ENCODE measurements at places on chromosomes 7 and 10.

DNA sequence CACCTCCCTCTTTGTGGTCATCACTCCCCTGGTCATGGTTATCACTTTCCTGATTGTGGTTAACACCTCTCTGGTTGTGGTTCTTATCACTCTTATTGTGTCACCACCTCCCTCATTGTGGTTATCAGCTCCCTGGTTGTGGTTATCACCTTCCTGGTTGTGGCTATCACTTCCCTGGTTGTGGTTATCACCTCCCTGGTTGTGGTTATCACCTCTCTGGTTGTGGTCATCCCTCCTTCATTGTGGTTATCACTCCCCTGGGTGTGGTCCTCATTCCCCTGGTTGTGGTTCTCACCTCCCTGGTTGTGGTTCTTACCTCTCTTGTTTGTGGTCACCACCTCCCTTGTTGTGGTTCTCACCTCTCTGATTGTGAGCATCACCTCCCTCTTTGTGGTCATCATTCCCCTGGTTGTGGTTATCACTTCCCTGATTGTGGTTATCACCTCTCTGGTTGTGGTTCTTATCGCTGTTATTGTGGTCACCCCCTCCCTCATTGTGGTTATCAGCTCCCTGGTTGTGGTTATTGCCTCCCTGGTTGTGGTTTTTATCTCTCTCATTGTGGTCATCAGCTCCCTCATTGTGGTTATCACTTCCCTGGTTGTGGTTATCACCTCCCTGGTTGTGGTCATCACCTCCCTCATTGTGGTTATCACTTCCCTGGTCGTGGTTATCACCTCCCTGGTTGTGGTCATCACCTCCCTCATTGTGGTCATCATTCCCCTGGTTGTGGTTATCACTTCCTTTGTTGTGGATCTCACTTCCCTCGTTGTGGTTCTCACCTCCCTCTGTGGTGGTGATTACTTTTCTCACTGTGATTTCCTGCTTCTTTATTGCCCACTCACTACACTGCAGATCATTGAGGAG is 106.7 kb downstream of the GPR26 start:
- no peak for DNase-seq

DNA sequence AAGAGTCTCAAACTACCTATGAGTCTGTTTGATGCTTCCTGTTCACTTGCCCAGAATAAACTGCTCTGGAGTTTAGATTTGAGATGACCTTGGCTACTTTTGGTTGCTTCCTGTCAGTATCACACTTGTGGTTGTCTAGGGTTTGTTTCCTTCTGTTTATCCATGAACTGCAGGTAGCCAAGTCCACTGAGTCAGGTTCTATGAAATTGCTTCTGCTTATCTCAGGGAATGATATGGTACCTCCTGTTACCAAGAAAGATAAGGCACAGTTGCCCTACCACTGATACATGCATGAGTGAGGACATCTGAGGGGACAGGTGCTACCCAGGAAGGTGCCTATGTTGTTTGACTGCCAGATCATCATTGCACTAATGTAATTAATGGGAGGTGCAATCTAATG is 15.8 kb upstream of the EEPD1 start:
- DNase-seq, result no peak

DNA sequence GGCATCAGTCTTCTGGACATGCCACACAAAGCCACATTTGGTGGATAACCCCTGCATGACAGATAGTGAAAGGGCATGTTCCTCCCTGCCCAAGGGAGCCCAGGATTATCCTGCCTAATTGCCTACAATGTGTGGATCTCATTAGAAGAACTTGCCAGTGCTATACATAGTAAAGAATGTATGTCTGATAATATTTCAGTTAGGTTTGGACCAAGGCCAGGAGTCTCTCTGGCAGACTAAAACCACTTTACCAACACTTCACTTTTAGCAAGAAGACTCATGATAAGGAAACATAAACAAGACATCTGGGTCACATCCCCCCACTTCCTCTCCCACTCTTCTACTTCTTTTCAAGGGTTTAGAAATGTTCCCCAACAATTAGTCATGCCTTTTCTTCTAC is 196.7 kb downstream of the MTERF1 start:
- DNase-seq, result peak; percentile 10

- no peak for DNase-seq
Measured at GRCh38 chr10:10361301-10361885, 656.3 kb upstream of the CELF2 start.

DNA sequence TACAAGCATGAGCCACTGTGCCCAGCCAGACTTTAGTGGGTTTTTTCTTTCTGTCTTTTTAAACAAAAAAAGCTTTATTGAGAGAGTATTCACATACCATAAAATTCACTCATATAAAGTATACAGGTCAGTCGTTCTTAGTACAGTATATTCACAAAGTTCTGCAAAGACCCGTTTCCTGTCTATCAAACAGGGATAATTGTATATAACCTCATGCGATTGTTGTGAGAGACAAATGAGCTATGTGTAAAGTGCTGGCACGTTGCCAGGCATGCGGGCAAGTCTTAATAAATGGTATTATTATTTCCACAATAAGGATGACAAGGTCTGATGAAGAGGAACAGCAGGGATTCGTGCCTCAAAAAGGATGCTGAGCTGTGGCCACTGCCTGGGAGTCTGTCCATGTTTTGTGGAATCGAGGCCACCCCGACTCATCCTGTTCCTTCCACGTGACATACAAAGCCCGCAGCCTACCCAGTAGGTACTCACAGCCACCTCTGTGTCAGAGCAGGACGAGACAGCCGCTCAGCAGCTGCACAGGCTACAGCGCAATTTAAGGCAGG is 51.6 kb downstream of the SMKR1 start:
- DNase-seq, result no peak

- DNase-seq, result no peak
Measured at GRCh38 chr7:92496876-92497275, 19.1 kb upstream of the ERVW-1 start.

DNA sequence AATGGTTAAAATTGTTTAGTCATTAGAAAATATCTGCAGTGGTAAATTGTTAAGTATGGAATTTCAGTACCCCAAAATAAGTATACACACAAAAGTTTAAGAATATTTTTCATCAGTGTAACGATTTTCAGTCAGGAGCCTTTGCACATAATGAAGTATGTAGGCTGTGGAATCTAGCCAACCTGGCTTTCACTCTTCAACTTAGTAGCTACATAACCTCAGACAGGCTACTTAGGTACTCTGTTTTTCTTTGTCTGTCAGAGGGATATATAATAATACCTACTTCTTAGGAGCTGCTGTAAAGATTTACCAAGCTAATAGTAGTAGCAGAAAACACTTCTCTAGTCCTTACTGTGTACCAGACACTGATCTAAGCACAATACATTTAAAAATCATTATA is 137.5 kb downstream of the ZEB1 start:
- DNase-seq, result no peak

- DNase-seq, result no peak
Measured at GRCh38 chr10:60549686-60550085, 160.0 kb upstream of the ANK3 start.

DNA sequence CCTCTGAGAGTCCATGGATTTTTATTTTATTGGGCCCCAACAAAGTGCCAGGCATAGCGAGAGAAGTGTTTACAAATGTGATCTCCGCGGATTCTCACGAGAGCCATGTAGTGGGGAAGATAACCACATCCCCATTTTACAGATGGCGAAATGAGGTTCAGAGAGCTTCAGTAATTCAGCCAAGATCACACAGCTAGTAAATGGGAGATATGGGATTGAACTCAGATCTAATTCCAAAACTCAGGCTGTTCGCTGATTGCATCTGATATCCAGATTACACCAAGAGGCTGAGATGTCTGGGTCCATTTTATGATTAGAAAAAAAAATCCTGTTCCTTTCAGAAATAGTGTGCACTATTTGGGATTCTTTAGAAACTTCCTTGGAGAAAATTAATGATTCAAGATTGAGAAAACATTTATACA is 1.3 kb downstream of the FAS start:
- no peak for DNase-seq

- no peak for DNase-seq
Measured at GRCh38 chr10:32938554-32939061, 19.4 kb downstream of the ITGB1 start.

All from NCI-H187 (cell line).